ENCODE measurements at places on chromosomes 2 and 18. TPM values are rescaled to one million over a fixed set of nuclear protein-coding genes. Genes with fewer than 3 reads are reported as not detected.
A peak's percentile ranks its signal among the peaks of the same experiment; 100 is the strongest.

Gene TBC1D8
- total RNA-seq = 2.3 TPM

DNA sequence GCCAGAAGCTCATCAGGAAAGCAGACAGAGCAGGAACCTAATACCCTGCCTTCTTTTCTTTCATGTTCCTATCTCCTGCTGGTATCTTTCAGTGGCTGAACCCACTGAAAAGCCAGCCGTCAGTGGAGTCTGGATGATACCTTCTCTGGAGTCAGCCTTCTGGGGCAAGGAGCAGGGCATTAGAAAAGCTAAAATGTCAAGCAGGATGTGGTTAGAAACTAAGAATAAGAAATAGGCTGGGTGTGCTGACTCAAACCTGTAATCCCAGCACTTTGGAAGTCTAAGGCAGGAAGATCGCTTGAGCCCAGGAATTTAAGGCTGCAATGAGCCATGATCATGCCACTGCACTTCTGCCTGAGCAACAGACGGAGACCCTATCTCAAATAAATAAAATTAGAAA, 642.0 kb upstream of the FSHR start:
- DNase-seq = no peak

DNA sequence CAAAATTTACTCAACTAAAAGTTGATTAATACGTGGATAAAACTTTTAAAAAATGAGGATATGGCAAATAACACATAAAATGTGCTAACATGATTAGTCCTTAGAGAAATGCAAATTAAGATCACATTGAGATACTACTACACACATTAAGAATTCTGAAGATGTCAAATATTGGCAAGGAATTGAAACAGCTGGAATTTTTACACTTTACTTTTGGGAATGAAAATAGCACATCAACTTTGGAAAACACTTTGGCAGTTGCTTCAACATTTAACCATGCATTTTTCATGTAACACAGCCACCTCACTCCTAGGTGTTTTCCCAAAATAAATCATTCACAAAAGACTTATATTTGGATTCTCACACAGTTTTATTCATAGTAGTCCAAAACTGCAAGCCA, 687.9 kb upstream of the SETBP1 start:
- no peak for DNase-seq

- no peak for DNase-seq
Observed at GRCh38 chr2:38146275-38146906, 70.4 kb upstream of the CYP1B1 start.

DNA sequence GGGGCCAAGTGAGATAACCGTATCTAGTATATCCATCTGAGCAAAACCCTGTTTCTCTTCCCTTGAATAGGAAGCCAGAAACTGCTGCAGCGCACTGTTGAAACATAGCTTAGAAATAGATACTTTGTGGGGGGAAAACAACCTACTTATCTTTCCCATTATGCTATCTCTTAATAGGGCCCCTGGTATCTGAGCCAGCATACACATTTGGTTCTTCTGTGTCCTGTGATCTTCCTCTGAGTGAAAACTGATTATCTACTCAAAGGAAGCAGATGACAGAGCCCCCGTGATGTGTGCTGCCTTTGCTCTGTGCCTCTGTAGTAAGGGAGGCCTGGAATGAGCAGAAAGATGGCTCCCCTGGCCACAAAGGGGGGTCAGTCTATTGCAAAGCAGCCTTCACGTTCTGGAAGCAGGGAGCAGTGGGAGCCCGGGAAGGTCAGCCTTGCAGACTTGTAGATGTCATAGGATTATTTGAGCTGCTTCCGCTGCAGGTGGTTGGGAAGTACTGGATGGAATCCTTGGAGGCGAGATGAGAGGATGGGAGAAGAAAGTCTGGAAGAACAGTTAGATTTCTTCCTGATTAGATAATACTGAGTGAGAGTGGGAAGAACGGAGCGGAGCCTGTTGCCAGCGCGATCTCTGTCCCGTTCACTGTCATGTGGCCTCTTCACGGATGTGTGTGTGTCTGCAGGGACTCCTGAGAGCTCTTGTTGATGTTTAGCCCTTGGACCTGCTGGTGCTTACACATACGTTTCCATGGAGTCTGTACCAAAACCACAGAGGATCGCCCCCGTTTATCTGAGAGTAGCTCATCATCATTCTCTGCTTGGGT, 150.1 kb downstream of the AGAP1 start:
- no peak for DNase-seq

DNA sequence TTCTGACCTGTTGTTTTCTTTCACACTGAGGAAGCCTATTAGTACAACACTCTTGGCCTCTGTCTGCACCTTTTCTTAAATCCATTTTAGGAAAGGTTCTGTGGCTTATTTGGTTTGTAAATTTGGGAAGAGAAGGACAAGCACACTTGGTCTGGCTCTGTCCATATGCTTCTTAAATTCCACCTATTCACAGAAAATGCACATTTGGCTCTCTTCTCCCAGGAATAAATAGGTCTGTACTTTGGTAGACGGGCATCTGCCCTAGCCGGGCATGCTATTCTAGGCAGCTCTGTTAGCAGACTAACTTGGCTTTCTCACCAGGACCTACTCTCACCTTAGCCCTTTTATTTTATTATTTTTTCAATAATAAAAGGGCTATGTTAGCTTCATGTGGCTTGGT, 1211.8 kb upstream of the SLC39A10 start:
- DNase-seq = peak; percentile 96

DNA sequence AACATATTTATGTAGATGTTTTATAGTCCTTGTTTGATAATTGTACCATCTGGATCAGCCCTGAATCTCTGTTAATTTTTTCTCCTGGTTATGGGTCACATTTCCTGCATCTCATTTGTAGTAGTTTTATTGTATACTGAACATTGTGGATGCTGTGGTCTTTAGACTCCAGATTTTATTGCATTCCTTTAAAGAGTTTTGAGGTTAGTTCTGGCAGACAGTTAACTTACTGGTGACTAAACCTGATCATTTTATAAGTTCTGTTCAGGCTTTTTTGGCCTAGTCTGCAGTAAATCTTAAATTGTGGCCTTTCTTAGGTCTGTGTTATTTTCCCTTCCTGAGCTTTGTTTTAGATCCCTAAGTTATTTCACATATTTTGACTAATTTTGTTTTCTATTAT, 84.3 kb downstream of the FANCL start:
- no peak for DNase-seq

DNA sequence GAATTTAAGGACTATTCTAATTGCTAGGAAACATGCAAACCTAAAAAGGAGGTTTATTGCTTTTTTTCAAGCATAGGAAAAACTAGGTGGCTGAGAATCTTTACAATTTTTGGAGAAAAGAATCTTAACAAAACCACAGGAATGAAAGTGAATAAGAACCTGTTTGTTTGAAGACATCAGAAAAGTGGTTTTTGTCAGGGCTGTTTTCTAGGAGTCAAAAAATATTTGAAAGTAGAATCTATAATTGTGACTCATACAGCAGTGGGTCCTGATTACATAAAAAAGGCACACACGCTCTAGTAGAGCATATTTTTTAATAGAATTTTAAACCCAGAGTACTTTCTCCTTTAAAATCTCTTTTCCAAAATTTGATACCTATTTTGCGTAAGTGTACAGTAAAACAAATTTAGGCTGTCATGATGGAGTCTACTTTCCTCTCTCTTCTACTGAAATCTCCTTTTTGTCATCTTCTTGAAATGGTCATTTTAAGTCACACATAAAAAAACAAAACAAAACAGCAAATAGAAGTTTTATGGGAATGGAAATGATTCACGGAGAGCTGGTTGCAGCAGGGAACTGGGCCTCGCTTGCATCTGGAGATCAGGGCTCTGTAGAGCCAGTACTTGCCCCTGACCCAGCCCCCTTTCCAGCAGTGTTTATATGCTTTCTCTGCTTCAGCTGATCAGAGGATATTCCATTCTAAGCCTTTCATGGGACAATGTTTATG, 59.1 kb upstream of the PELI1 start:
- DNase-seq = no peak

DNA sequence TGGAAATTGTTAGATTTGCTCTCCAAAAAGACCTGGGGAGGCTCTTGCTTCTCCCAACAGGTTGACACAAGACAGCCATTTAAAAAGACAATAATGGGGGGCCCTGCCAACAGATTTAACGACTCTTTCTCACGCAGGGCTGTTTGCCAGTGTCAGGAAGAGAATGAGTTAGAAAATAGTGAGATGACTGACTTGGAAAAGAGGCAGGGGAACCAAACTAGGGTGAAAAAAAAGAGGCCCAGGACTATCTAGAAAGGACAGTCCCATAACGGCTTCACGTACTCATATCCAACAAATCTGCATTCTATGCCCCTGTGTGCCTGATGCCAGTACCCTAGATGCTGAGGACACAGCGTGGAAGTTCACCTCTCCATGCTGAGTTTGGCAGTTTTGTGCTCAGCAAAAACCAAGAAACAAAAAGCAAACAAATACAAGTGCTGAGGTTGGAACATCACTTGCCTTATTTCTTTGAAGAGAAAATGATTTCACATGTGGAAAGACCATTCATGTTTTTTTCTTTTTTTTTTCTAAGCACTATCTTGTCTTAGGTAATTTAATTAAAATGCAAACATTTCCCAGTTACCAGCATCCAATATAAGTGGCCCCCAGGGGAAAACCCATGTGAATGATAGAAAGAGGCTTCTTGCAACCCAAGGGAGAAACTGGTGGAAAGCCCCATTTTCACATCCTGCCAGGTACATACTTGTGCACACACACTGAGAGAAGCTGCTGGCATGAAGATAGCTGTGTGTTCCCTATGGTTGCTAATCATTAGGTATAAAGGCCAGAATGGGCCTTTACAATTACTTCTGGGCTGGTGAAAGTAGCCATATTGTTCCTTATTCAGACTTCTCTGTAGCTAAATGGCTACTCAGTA, 10.6 kb upstream of the WIPF1 start:
- DNase-seq = no peak

DNA sequence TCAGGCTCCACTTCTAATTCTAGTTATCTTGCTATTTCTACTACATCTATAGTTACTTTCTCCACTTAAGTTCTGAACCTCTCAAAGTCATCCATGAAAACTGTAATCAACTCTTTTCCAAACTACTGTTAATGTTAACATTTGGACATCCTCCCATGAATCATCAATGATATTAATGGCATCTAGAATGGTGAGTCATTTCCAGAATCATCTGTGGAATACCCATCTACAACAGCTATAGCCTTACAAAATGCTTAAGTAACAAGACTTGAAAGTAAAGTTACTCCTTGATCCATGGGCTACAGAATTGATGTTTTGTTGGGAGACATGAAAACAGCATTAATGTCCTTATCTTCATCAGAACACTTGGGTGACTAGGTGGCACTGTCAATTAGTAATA, 35.4 kb downstream of the BARD1 start:
- no peak for DNase-seq
